ENCODE measurements at places on chromosomes 2 and 18.

- no peak for DNase-seq
These were observed 54.2 kb upstream of the FRZB start for GRCh38 chr2:182920631-182921056.

GRCh38 chr2:197372592-197372991 is 62.0 kb upstream of the ANKRD44 start:
- peak; percentile 78 for DNase-seq

DNA sequence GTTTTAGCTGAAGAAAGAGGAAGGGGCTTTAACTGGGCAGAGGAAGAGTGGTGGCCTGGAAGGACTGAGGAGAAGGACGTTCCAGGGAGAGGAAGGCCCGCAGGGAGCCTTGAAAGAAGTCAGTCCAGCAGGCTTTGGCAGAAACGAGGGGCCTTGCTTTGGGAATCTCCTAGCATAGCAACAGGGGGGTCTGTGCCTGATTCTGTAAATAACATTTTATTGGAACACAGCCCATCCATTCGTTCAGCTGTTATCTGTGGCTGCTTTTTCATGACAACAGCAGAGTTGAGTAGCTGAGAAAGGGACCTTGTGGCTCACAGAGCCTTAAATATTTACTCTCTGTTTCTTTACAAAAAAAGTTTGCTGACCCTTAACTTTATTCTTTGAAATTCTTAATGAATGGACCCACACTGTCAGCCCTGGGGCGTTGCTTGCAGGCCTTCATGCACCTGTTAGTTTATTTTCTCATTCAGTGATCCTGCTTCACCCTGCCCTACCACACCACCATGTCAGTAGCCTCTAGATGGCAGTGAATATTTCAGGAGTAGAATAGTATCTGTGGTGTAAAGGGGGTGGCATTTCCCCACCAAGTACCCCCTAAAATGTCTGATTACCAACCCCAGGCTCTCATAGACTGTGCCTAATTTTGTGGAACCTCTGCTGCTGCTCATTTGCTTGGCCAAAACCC is 61.0 kb downstream of the MGAT5 start:
- no peak for DNase-seq

DNA sequence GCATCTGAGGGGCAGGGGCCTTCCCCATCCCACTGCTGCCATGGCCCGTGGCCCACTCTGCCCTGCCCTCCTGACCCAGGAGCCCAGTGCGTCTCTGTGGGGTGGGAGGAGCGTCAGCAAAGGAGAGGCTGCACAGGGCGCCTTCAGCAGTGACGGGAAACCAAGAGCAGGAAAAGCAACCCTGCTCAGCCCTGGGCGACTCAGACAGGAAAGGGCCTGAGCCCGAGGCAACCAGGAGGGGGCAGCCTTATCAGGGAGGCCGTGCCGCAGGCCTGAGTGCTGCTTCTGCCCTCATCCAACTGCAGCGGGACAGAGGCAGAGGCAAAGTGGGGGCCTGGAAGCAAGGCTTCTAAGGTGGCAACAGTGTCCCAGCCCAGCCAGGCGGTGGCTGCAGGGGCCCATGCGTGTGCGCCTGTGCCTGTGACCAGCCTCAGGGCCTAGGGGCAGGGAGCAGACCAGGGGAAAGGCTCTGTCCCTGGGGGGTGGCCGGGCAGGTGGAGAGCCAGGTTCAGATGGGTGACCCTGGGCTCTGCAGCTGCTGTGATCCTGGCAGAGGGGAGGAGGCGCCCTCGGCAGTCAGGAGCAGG is 23.3 kb upstream of the ALPI start:
- peak; percentile 42 for DNase-seq

GRCh38 chr18:32383050-32383819 is 87.4 kb downstream of the GAREM1 start:
- DNase-seq, result peak; percentile 23

DNA sequence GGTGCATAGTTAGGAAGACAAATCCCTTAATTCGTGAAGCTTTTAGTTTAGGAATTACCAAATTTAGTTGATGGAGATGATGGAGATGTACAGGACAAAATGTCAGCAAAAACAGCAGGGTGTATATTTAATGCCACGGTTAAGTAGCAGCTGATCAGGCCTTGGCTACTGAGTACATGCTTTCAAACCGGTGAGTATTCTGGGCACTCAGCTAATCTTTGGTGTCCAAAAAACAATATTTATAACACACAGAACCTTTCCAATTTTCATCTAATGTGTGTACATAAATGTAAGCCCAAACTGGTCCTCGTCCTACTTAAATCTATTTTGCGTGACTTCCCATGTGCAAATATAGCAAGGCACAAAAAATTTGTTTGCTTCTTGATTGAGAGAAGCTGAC is 703.4 kb upstream of the LINC00305 start:
- no peak for DNase-seq

DNA sequence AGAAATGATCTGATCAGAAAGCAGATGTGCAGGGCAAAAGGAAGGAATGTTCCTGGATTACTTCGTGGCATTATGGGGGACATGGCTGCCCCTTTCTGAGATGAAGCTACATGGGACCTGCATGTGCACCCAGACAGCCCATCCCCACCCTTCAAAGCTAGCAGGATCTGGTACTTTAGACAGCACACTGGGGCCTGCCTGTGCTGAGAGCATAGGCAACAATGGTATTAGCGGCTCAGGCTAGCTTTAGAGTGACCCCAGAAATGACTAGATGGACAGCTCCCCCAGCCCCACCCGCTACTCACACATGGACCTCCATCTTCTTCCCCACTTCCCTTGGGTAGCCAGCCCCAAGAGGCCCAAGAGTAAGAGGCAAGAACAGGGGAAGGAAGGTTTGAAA is 61.5 kb upstream of the NFE2L2 start:
- DNase-seq, result no peak

DNA sequence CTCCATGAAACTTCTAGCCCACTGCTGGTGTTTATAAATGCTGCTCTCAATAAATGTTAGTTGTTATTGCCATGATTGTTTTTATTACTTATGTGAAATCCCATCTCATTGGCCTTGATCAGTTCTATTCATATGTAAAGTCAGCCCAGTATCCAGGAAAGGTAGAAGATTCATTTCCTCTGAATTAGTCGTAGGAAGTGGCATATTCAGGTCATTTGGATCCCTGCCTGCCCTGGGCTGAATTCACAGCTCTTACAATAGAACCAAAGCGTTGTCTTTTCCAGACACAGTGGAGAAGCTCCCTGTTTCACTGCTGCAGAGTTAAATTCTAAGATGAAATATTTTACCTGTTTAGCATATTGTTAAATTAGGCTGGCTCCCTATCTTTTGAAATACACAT is 70.3 kb downstream of the MAIP1 start:
- DNase-seq, result no peak

GRCh38 chr2:9312591-9312990 is 106.0 kb downstream of the ASAP2 start:
- DNase-seq, result no peak

GRCh38 chr2:177783835-177784744 is 288.5 kb downstream of the PDE11A start:
- peak; percentile 3 for DNase-seq

DNA sequence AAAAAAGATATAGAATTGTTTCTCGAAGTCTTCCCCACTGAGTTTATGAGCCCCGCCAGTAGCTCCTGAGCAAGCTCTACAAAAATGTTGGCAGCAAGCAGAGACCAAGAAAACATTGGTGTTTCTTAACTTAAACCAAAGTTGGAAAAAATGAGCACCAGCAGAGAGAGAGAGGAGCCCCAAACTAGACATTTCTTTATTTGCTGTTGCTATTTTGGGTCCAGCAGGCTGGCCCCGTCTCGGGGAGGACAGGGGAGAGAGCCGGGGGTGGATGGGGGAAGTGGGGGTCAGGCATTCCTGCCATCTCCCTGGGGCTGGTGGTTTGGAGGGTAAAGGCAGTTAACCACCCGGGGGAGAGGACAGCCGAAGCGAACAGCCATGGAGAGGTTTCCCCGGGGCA is 113.0 kb downstream of the DYSF start:
- no peak for DNase-seq

GRCh38 chr18:24928301-24928878 is 423.6 kb downstream of the ZNF521 start:
- no peak for DNase-seq

Measured in suppressor macrophage treated with lipopolysaccharide for 1 hour (primary cell).